ENCODE measurements at places on chromosomes 1 and 21.

DNA sequence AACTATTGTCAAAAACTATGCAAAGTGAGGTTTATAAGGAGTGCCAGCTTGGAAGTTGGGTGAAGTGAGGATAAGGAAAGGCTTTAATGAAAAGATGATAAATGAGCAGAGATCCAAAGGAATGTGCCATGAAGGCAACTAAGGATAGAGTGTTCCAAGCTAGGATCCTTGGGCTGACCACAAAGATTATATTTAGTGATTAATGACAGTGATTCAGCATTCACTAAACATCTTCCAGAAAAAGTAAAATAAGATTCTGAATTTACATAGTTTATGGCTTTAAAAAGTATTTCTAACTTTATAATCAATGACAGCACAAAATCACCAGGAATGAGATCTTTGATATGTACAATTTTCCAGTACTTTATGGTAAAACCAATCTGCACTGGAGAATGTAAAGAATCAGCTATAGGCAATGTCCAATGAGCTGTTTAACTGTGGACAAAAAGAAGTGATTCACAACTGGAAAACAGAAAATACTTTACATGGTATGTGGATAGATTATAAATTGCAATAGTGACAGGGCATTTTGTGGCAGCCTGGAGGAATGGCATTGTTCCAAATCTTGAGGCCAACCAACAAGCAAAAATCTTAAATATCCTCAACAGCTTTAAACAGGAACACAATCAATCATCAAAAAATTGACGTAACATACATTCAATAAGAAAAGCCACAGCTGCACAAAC lies 91.2 kb upstream of the KCTD3 start:
- DNase-seq, result no peak

DNA sequence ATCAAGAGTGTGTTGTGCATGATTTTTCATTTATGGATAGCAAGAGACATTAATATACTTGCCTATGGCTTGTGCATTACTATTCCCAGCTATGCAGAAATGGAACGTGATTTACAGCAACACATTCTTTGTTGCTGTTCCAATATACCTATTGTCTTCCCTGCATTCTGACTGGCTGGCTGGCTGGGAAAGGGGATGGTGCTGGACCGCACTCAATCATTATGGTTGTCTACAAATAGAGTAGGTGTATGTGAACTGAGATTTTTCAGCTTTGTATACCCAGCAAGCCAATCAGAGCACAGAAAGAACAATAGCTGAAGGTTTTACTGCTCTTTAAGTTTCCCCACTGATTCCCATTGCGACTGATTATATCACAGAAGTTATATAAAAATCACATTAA lies 167.5 kb downstream of the ATG4C start:
- no peak for DNase-seq

DNA sequence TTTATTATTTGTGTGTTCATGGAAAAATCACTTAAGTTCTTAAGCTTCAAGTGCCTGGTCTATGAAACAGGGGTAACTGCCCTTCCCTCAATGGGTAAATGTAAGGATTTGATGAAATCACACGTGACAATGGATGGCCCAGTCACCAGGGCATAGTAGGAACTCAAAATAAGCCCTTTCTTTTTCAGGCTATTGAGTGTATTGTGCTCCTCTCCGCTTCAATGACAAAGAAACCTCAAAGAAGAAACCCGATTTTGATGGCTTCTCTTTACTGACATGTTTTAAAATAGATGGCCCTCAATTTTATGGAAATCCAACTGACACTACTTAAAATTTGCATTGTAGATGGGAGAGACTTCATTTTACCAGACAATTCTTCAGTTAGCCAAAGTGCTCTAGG lies 543.5 kb downstream of the OMA1 start:
- DNase-seq, result no peak

DNA sequence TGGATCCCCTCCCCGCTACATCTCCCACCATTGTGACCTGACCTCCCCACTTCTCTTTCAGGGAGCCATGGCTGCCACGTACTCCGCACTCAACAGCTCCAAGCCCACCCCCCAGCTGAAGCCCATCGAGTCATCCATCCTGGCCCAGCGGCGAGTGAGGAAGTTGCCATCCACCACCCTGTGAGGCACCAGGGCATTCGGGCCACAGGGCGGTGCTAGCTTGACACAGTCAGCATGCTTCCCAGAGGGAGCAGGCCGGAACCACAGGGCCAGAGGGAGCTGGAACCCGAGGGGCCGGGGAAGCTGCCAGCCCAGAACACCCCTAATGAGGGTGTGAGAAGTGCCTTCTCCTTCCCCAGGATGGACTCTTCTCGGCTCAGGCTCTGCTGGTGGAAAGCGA lies 44.5 kb downstream of the RPS6KA1 start:
- no peak for DNase-seq

DNA sequence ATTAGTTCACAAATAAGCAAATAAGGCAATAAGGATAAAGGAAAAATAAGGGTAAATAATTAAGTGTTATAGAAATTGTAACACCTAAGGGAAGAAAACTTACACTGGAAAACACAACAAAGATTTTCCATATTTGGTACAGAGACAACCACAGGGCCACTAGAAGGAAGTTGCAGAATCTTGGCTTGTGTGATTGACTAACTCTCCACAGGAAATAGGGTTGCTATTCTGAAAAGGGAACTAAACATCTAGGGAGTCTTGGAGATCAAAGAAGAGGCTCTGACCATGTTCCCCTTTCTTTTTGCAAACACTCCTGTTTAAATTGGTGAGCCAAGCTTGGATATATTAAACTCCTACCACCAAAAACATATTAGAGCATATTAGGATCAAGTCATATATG lies 59.1 kb downstream of the APCS start:
- no peak for DNase-seq

GRCh38 chr1:81183051-81183450 lies 617.7 kb upstream of the ADGRL2 start:
- DNase-seq, result no peak

All from naive B cell (primary cell).